T-helper 1 cell treated with Interleukin-12 subunit alpha and Interleukin-12 subunit beta and Interleukin-4 antibody, amounts not matched to agents 30 ng/mL and 1 ng/mL, for 36 hours (primary cell): ENCODE measurements at places on chromosomes 6 and 20. TPM values are rescaled to one million over a fixed set of nuclear protein-coding genes. Genes with fewer than 3 reads are reported as not detected.

The KIAA0408 gene
- total RNA-seq = 16.4 and 17.6 TPM in 2 replicates

The DEFB124 gene
- total RNA-seq = not detected in 2 replicates

The DLK2 gene
- total RNA-seq = 0.39 TPM in 2 replicates

The TRAPPC3L gene
- not detected in 2 replicates for total RNA-seq
